ENCODE measurements at places on chromosomes 7 and 10. TPM values are rescaled to one million over a fixed set of nuclear protein-coding genes. Genes with fewer than 3 reads are reported as not detected.

The ADAM12 gene
- not detected for total RNA-seq

The LAMB1 gene
- total RNA-seq = 0.17 TPM

The IFIT3 gene
- 0.17 TPM for total RNA-seq

The RNF32 gene
- total RNA-seq = 3.6 TPM

The DLX6 gene
- total RNA-seq = not detected

The SPAM1 gene
- not detected for total RNA-seq

The CASTOR2 gene
- total RNA-seq = 16.2 TPM

- DNase-seq = no peak
Observed at GRCh38 chr10:97687785-97688781, 1.0 kb upstream of the AVPI1 start.

DNA sequence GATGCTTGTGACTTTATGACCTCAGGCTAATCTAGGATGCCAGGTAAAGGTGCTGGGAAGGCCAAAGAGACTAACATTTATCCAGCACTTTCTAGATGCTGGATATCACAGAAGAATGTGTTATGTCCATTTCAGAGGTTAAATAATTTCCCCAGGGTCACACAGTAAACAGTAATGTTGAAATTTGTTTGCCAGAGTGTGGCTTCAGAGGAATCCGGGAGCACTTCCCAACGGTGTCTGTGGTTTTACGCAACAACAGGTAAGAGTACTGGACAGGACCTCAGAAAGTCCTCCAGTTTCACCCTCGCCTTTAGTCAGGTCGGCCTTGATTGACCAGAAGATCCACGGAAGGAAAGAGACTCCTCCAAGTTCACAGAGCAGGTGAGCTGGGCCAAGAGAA, 1.7 kb downstream of the SHTN1 start:
- DNase-seq = no peak

DNA sequence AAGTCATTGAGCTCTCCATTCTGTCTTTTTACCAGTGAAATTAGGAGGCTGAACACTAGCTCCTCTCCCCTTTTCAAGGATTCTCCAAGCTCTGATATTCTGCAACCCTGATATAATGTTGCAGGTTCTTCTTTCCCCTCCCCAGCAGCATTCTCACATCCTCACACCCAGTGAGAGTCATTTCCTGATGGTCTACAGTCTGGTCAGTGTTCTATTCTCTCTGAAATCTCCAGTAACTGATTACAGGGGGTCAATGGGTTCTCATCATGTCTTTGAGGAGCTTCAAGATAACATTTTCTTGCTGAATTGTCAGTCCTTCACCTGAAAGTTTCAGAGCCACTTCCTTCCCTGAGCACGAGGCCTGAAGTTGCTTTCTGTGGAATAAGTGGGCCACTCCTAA, 299.4 kb downstream of the PTEN start:
- no peak for DNase-seq

DNA sequence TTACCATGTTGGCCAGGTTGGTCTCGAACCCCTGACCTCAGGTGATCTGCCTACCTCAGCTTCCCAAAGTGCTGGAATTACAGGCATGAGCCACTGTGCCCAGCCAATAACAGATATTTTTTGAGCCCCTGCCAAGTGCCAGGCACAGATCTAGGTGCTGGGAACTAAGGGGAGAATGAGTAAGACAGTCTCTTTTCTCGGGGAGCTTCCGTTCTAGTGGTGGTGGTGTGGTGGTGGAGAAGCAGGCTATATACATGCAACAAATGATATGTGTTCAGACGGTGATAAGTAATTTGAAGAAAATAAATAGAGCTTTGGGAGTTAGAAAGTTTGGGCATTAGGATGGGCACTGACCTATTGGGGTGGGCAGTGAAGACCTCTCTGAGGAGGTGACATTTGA, 76.7 kb upstream of the VKORC1L1 start:
- DNase-seq = no peak

- DNase-seq = no peak
Observed at GRCh38 chr7:92137557-92137956, 3.3 kb upstream of the CYP51A1 start.

- no peak for DNase-seq
Observed at GRCh38 chr7:30273552-30273951, 10.8 kb upstream of the ZNRF2 start.

DNA sequence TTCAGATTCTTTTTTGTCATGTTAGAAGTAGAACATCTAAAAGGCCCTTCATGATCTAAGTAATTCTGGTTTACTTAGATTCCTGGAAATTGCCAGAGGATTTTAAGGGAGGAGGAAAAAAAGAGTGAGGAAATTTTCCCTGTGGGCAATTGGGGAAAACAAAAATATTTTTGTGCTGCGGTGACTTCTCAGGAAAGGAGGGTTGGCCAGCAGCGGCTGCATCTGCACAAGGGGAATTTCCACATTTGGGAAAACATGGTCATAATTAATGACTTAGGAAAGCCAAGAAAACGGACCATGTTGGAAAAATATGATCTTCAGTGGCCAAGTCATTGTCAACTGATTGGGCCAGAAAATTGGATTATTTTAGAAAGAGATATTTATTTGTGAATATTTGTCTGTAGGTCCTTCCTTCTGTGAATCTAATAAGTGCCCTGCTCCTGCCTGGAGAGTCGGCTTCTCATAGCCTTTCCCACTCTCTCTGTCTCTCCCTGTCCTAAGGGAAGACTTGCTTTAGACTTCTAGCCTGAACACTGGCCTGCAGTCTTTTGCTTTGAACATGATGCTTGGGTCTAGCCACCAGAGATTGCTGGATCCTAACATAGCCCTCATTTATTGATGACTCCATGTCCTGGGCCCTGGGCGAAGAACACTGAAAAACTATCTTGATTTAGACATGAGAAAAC, 124.2 kb upstream of the MKLN1 start:
- no peak for DNase-seq

GRCh38 chr10:87734987-87735827, 75.5 kb downstream of the PAPSS2 start:
- peak; percentile 61 for DNase-seq

DNA sequence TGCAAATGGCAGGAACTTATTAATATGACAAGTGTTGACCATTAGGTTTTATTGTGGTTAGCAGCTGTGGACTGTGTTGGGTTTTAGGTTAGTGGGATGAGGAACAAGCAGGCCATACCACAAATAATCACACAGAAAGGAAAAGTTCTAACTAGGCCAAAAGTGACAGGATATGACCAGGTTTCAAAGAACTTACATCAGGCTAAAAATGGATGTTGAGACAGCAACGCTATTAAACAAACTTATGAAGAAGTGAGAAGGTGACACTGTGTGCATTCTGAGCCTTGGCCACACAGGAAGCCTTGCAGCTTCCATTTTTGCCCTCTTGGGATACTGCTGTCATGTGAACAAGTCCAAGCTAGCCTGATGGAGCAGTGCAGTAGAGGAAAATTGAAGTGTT, 568.8 kb downstream of the HTR7 start:
- no peak for DNase-seq

- no peak for DNase-seq
Observed at GRCh38 chr7:7769710-7770627, 51.6 kb upstream of the RPA3 start.

GRCh38 chr10:84244651-84245270, at the start of gene RGR:
Gene RGR, plus strand, starts transcription at chr10:84245053. Its CDS starts 38 bp downstream, at chr10:84245091.
- no peak for DNase-seq

- no peak for DNase-seq
Observed at GRCh38 chr10:3104251-3104918, 37.0 kb downstream of the PFKP start.

- no peak for DNase-seq
Observed at GRCh38 chr7:117220836-117221235, 102.0 kb downstream of the WNT2 start.

GRCh38 chr7:27241189-27242056, 1.2 kb upstream of the EVX1 start:
- DNase-seq = no peak

- DNase-seq = no peak
Observed at GRCh38 chr10:27620430-27621397, 116.6 kb downstream of the RAB18 start.

DNA sequence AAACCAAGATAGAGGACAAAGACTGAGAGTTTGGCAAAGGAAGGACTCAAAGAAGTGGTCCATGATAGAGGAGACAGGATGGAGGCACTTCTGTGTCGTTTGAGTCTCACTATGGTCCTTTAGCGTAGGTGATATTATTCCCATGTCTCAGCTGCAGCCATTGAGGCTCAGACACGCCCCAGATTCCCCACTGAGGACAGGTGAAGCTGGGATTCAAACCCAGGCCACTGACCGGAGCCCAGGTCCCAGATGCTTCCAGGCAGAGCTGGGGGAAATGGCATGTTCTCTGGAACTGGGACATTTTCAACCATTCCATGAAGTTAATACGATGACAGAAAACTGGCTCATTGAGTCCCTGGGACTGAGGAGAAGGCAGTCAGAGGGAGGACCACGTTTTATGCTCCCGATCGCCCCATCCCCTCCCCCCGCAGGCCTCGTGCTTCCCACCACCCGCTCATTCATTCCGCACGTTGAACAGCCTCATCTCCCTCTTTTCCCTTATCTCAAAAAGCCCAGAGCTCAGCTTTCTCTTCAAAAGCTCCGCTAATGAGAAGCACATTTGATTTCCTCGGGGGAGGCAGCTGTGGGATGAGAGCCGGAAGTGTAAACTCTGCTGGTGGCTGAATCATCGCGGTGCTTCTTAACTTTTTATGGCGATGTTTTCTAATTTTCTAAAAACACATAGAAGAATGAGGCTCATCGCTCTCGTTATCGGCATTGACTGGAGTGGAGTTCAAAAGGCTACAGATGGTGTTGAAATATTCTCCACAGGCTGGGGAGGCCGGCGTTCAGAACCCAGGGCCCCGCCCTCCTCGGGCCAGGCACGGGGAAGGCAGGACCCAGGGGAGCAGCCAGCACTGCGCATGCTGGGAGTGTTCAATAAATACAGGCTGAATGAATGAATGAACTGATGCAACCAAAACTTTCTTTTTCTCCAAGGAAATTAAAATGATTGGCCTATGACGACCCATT, 64.0 kb downstream of the OAT start:
- no peak for DNase-seq

GRCh38 chr7:90383422-90383821, 19.8 kb upstream of the CLDN12 start:
- no peak for DNase-seq

GRCh38 chr7:99918959-99919813, at the start of gene TRIM4:
Gene TRIM4, minus strand, starts transcription at chr7:99919530. Its CDS starts 129 bp downstream, at chr7:99919401.
- peak; percentile 93 for DNase-seq

DNA sequence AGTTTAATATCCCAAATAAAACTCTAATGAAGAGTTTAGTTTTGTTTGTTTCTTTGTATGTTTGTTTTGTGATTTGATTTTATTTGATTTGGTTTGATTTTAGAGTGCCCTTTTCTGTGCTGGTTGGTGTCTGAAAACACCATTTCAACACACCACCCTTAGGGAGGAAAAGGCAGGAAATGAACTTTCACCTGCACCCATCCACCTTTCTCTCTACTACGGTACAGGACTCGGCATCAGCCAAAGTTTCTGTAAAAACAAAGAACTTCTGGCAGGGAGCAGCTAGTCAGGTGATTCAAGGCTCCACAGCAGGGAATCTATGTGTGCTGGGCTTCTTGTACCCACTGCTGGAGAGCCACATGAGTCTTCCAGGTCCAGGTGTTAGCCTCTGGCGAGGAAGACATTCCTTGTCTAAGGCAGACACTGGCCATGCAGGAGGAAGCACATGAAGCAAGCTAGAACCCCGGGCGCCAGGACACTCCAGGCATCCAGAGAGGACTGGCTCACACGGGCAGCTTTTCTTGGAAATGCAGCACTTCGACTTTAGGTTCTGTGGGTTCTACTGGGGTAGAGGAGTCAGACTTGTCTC, 22.1 kb upstream of the STK17A start:
- no peak for DNase-seq

DNA sequence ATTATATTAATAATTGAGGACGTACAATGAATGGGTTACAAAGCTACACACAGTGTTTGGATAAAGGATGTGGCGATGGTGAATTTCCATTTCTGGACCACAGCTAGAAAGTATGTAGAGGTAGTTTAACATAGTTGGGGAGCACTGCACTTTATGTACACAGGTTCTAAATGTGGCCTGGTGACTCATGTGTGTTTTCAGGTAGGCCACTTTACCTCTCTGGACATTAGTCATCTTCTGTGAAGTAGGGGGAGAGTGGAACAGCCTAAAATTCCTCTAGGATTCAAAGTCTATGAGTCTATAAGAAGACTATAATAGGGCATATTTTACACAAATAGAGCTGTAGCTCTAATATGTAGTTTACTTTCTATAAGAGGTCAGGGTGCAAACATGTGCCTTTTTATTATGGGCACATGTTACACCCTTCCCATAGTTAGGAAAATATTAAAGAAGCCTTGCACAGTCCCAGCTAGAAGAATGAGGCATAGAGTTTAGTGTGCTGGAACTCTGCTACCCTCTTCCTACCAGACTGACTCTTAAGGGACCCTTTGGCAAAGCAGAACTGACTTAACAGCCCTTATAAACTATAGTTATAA, 594.9 kb downstream of the LRMDA start:
- DNase-seq = no peak
